Non-pigmented ciliary epithelial cell (primary cell): ENCODE measurements at places on chromosomes 13 and 19.

DNA sequence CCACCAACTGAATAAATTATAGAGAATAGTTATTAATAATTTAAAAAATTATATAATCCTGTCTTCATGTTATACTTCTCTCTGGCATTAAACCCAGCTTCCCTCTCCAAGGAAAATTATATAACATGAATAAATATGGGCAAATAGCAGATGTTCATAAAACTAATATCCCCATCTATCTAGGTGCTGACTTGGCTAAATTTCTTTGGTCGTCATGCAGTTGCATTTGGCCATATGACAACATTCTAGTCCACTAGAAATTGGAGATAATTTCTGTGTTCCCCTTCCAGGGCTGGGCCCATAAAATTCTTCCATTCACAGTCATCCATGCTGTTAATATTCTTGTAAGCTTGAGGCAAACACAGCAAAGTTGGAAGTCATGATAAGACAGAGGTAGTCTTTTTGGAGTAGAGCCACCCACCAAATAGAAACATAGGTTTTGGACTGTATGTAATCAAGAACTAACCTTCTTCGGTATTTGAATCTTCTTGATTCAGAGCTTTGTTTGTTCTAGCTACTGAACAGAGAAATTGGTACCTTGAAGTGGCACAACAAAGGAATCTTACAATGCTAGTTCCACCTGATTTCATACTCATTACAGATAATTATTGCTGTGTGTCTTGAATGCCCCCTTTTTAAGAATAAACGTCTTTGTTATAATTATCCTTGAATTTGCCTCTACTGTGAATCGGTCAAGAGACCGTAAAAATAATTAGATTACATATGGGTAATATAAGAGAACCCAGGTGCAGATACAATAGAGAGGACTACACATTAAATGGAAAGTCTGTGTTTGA is 678.5 kb upstream of the PCDH20 start:
- DNase-seq = no peak

GRCh38 chr13:87661471-87661870 is 9.7 kb upstream of the SLITRK5 start:
- peak; percentile 71 for DNase-seq

- DNase-seq = no peak
These were observed 6.1 kb downstream of the BEST2 start for GRCh38 chr19:12757544-12758274.

- no peak for DNase-seq
These were observed 30.2 kb upstream of the TFDP1 start for GRCh38 chr13:113554333-113554700.

GRCh38 chr19:54255105-54255775 is 1.8 kb downstream of the LILRB5 start:
- no peak for DNase-seq

GRCh38 chr19:17496337-17496997 is 15.0 kb upstream of the PGLS start:
- DNase-seq = no peak

DNA sequence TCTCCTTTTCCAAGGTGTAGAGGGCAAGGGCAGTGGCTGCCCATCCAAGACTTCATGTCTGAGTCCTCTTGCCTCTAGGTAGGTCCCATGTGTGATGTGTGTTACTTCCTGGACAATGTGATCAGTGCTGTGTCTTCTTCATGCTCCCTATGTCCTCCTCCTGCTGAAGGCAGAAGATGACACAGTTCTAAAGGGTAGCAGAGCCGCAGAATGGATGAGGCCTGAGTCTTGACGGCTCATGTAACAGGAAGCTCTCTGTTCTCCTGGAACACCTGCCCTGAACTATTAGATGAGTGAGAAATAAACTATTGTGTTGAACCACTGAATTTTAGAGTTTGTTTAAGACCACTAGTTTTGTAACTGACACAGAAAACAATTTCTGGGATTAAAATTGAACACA is 165.9 kb downstream of the NDFIP2 start:
- DNase-seq = no peak

GRCh38 chr13:48244159-48244558 is 11.2 kb downstream of the ITM2B start:
- DNase-seq = no peak

DNA sequence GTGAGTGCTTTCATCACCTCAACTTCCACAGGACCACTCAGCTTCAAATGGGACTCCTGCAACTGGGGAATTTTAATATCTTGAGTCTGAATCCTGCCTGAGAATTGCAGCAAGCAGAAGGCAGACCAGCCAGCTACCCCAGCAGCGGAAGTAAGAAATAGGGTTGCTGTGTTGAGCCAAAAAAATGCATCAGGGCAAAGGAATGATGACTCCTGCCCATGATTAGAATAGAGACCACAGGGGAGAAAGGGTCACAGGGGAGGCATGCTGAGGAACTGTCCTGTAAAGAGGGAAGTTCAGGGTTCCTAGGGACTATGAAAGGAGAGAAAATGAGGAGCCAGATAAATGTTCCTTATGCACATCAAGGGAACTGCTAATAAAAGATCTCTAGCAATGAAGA is 370.2 kb downstream of the KCTD12 start:
- peak; percentile 85 for DNase-seq

- no peak for DNase-seq
These were observed 177.3 kb upstream of the KL start for GRCh38 chr13:32838945-32839344.
